Mesangial cell (primary cell): ENCODE measurements at places on chromosomes 5 and 9. TPM values are rescaled to one million over a fixed set of nuclear protein-coding genes. Genes with fewer than 3 reads are reported as not detected.

NTRK2 gene
- under 0.01 and 0.13 TPM in 2 replicates for total RNA-seq

IFNB1 gene
- total RNA-seq: not detected in 2 replicates

KIF24 gene
- total RNA-seq: 1.0 and 5.9 TPM in 2 replicates

PHF24 gene
- total RNA-seq: under 0.01 TPM in 1 of 2 replicates, not detected in the other

ZFP2 gene
- 0.33 and 1.1 TPM in 2 replicates for total RNA-seq

CNTLN gene
- 3.5 and 4.2 TPM in 2 replicates for total RNA-seq

PGM5 gene
- total RNA-seq: not detected in 2 replicates

TTC16 gene
- total RNA-seq: under 0.01 TPM in 1 of 2 replicates, not detected in the other

CTSV gene
- total RNA-seq: 3.7 and 12.5 TPM in 2 replicates

GHR gene
- 0.49 and 0.51 TPM in 2 replicates for total RNA-seq

HSPB3 gene
- not detected in 2 replicates for total RNA-seq

PCA3 gene
- not detected in 2 replicates for total RNA-seq

ADRB2 gene
- 0.89 and 1.3 TPM in 2 replicates for total RNA-seq

SV2C gene
- total RNA-seq: not detected in 2 replicates

HNRNPA0 gene
- 13.9 and 14.6 TPM in 2 replicates for total RNA-seq

GPR150 gene
- total RNA-seq: under 0.01 and 0.51 TPM in 2 replicates

ZBED3 gene
- total RNA-seq: 3.3 and 15.8 TPM in 2 replicates

IRX1 gene
- total RNA-seq: 0.81 and 5.6 TPM in 2 replicates

ARHGAP26 gene
- 2.4 and 3.4 TPM in 2 replicates for total RNA-seq

FAM221B gene
- total RNA-seq: not detected in 2 replicates

PCDHGB4 gene
- total RNA-seq: 4.2 and 7.1 TPM in 2 replicates

C5 gene
- 0.98 and 1.5 TPM in 2 replicates for total RNA-seq

GABRA1 gene
- total RNA-seq: not detected in 2 replicates

PCDHB11 gene
- 0.16 and 0.63 TPM in 2 replicates for total RNA-seq

RFX3 gene
- total RNA-seq: 1.8 and 3.8 TPM in 2 replicates

TAF11L5 gene
- not detected in 2 replicates for total RNA-seq

PCDHGA9 gene
- total RNA-seq: 0.98 and 6.1 TPM in 2 replicates

IL31RA gene
- total RNA-seq: 0.38 and 1.1 TPM in 2 replicates

PDE8B gene
- 4.1 TPM in 1 of 2 replicates, not detected in the other for total RNA-seq

CD72 gene
- total RNA-seq: 0.49 and 3.3 TPM in 2 replicates
